ENCODE measurements at places on chromosomes 2 and 18.
A peak's percentile ranks its signal among the peaks of the same experiment; 100 is the strongest.

DNA sequence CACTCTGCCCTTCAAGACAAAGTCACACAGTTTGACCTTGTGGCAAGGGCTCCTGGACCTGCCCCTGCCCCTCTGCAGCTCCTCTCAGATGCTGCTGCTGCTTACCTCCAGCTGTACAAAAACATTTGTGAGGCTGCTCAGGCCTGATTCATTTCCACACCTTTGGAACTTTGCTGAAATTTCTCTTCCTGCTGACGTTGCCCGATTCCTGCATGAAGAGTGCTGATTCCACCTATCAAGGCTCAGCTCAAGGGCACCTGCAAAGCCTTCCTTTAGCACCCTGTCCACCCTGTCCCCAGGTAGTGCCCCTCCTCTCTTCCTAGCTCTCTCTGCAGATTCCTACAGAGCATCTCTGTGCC, 738.3 kb upstream of the HS6ST1 start:
- DNase-seq = no peak

DNA sequence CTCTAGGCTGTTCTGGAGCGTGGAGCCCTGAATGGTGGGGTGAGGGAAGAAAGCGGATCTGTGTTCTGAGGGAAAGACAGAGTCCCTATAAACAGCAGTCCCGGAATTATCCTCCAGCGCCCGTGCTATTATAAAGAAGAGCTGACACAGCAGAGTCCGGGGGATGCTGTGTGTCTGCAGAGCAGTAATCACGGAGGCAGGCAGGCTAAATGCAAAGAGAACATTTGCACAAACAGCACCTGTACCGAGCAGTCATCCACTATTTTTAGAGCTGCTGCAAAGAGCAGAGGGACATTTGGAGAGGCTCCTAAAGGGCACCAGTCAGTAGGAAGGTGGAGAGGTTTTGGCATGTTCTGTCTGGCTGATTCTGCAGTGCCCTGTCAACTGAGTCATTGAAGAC, 293.8 kb upstream of the SLC14A2 start:
- DNase-seq = no peak

- no peak for DNase-seq
These were observed 107.3 kb upstream of the FAM98A start for GRCh38 chr2:33706410-33706809.

DNA sequence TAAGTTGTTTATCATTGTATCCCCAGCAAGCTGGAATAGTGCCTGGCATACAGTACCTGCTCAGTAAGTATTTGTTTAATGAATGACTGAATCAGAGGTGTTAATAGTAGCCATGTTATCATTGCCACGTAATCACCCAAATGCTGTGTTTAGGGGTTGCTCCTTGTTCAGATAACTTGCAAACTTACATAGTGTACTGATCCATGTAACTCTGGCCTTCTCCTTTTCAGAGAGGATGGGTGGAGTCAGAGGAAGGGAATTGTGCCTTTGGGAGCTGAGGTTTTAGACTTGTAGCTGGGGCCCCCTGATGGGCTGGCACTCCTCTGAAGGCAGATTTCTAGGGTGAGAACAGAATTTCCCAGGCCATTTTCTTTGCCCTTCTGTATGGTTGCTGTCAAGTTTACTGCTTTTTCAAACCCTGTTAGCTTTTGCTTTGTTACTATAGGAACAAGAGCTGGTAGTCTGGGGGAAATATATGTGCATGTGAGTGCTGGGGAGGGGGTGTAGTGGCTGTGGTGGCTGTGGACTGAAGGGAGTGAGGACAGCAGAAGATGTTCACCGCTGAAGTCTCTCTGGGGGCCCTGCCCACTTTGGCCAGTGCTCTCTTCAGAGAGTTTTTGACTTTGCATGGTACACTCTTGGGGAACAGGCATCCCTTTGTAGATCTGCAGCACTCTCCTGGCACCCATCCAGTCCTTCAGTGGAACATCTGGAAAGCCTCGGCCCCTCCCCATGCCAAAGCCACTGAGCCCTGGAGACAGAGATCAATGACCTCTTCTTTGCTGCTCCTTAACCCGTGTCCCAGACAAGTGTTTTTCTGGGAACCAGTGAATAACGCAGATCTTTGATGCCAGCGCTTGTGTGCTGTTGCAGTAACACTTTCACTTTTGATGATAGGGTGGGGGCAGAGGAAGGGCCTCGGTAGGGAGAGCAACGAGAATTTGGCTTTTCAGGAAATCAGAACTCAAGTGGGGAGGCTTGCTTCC, 209.0 kb downstream of the PRKCE start:
- DNase-seq = peak; percentile 40

- no peak for DNase-seq
These were observed 5.4 kb downstream of the IRS1 start for GRCh38 chr2:226794196-226794661.

- DNase-seq = no peak
These were observed 285.4 kb downstream of the LPIN1 start for GRCh38 chr2:12031866-12032265.

GRCh38 chr2:223692191-223692947, 90.2 kb upstream of the SCG2 start:
- DNase-seq = no peak

- no peak for DNase-seq
These were observed 32.2 kb upstream of the AMMECR1L start for GRCh38 chr2:127917916-127918315.

- DNase-seq = no peak
These were observed 65.9 kb downstream of the NFATC1 start for GRCh38 chr18:79461627-79462026.

DNA sequence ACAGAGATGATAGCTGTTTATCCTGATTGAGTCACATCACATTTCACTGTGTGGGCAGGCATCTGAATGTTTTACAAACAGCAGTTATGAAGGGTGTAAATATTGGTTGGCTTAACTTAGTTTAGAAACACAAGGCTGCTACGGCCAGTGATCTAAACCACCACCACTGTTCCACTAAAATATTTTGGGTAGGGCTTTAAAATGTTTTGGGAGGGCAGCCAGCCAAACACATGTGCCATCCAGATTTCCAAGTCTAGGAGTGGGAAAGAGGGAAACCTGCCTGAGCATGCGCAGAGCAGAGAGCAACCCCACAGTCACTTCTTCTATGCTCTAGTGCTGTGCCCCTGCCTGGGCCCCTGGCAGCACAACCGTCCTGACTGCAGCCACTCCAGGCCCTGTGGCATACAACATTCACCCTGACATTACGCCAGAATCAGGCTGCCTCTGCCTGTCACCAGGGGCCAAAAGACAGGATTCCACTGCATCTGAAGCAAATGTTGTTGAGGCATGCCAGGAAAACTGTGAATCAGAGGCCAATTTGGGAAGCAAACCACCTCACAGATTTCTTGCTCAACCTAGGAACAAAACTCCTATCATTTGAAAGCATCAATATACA, 74.8 kb upstream of the COL5A2 start:
- DNase-seq = no peak

- DNase-seq = peak; percentile 99
These were observed at the start of gene PPM1B for GRCh38 chr2:44168681-44169154. PPM1B (plus strand) TSS chr2:44168875; CDS start chr2:44201200, 32,325 bp downstream.

GRCh38 chr2:188272121-188272520, 19.6 kb upstream of the GULP1 start:
- no peak for DNase-seq

GRCh38 chr2:135055182-135055786, 3.2 kb downstream of the RAB3GAP1 start:
- DNase-seq = no peak

- DNase-seq = no peak
These were observed 260.5 kb downstream of the LTBP1 start for GRCh38 chr2:33207151-33207740.

DNA sequence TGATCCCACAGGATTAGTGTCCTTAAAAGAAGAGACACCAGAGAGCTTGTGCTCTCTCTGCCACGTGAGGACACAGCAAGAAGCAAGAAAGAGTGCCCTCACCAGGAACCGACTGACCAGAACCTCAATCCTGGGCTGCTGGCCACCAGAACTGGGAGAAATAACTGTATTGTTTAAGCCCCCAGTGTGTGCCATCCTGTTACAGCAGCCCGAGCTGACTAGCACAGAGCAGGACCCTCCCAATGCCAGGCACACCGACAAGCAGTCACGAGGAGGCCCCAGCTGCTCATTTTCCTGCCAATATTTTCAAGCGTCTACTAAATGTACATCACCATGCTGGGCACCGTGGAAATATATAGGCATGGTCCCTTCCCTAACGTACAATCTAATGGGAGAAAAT, 17.1 kb downstream of the FAM178B start:
- DNase-seq = no peak

GRCh38 chr2:221504905-221505304, 67.2 kb downstream of the EPHA4 start:
- no peak for DNase-seq

DNA sequence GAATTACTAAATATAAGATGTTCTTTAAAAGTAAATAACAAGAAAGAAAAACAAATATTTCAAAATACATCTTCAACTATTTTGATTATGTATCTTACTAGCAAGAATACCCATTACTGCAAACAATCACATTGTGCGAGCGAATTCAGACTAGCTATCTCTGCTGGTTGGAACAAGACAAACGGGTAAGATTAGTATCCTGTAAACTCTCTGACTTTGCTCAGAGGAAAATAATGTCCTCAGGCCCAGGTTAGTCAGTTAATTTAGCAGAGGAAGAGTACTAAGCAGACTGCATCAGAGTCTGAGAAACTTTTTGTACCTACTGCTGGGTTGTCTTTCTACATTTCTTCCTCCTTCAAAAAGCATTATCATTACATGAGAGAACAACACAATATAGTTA, 50.4 kb upstream of the MCM6 start:
- DNase-seq = no peak

DNA sequence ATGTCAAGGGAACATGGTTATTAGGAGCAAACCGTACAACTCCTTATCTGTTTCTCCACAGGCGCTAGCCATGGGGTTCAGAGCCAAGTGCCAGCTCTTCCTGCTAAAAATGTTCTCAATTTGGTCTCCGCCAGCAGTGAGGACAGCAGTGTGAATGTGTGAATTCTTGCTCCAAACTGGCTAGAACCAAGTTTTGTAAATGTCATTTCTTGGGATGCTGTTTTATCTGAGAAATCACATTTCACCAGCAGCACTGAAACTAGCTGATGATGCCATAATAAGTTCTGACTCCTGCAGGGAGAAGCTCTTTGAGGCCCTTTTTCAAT, 140.6 kb upstream of the LGALSL start:
- DNase-seq = no peak

DNA sequence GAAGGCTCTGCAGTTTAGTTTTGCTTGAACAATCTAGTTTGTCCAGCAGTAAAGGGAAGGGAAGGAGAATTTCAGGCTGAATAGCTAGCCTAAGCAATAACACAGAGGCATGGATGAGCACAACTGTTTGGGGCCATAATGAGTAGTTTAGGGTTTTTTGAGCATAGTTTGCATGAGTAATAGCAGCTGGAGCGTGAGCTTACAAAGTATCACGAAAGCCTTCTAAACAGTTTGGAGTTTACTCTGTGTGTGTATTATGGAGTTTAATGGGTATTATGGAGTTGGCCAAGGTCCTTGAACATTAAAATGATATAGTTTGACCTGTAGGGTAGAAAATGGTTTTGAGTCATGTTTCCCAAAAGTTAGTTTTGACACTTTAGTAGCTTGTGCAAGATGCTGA, 782.3 kb downstream of the ERBB4 start:
- DNase-seq = no peak

- no peak for DNase-seq
These were observed 47.2 kb downstream of the RAD51AP2 start for GRCh38 chr2:17470855-17471641.

- DNase-seq = no peak
These were observed 16.1 kb downstream of the TPGS2 start for GRCh38 chr18:36812678-36813077.

DNA sequence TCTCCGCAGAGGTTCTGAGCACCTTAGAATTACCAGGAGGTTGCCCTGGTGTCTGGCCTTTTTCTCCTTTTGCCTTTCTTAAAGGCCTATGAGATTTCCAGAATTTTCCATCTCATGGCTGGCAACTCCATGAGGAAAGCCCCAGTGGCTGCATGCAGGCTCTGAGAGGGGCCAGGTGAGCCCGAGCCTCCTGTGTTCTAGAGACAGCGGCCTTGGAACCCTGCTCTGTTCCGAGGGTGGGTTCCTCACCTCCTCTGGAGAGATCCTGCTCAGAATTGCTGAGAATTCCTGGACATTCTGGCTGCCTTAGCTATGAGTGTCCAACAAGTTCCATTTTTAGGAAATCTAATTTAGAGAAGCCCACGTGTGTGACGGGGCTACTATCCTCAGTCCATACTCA, 35.7 kb upstream of the HPCAL1 start:
- DNase-seq = no peak
